Epithelial cell of prostate (primary cell): ENCODE measurements at places on chromosomes 4 and X.
A peak's percentile ranks its signal among the peaks of the same experiment; 100 is the strongest.

DNA sequence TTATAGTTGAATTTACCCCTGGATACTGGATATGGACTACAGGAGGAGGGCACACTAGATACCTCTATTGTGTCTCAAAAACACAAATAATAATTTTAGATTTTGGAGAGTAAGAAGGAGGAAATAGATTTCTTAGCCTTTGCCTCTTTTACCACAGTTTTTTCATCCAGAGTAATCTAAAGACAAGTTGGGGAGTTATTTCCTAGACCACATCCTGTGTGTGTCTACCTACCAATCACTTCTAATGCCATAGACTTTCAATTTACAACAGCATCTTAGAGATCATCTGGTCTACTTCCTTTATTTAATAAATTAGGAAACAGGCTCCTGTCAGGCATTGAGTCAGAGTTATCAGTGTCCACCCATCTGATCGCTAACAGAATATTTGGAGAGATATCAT, 191.5 kb downstream of the EDA start:
- no peak for DNase-seq

GRCh38 chr4:184778325-184778724, 44.4 kb upstream of the CENPU start:
- DNase-seq, result no peak

GRCh38 chr4:141686146-141686775, 49.9 kb downstream of the IL15 start:
- DNase-seq, result peak; percentile 26

- DNase-seq, result no peak
These were observed 334.9 kb upstream of the GATB start for GRCh38 chr4:152095701-152096070.

GRCh38 chr4:21061902-21062301, 361.6 kb downstream of the PACRGL start:
- DNase-seq, result no peak

DNA sequence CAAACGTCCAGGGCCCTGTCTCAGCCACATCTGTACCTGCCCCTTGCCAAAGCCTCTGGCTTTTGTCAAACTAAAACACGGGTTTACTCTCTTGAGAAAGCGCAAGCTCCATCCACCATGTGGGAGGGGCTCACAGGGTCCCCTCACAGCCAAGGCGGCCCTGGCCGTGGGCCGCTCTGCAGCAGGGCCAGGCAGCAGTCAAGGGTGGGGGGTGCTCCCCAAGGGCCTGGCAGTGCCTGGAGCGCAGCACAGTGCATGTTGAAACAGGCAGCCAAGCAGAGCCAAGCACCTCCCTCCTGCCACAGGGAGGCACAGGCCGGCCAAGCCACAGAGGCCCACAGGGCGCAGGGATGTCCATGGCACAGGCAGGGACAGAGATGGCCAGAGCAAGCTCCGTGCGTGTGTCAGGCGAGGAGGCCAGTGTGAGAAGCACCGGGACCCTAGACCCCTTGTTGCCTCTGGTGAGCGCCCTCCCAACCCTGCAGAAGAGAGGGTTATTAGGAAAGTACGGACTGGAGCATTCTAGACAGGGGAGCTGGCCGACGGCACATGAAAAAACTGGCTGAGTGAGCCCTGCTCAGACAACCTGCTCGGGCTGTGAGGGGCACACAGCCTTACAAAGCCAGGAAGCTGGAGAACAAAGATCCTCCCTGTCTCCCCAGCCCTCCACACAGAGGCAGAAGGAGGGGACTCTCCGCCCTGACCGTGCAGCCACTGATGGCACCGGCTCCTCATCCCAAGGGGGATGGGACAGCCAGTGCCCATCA, 39.0 kb downstream of the FAM53A start:
- peak; percentile 12 for DNase-seq

- DNase-seq, result no peak
These were observed 1.0 kb upstream of the OTOP1 start for GRCh38 chr4:4227510-4228355.
